ENCODE measurements at places on chromosomes 11 and 22. TPM values are rescaled to one million over a fixed set of nuclear protein-coding genes. Genes with fewer than 3 reads are reported as not detected.

Gene ASCL3
- total RNA-seq: not detected

DNA sequence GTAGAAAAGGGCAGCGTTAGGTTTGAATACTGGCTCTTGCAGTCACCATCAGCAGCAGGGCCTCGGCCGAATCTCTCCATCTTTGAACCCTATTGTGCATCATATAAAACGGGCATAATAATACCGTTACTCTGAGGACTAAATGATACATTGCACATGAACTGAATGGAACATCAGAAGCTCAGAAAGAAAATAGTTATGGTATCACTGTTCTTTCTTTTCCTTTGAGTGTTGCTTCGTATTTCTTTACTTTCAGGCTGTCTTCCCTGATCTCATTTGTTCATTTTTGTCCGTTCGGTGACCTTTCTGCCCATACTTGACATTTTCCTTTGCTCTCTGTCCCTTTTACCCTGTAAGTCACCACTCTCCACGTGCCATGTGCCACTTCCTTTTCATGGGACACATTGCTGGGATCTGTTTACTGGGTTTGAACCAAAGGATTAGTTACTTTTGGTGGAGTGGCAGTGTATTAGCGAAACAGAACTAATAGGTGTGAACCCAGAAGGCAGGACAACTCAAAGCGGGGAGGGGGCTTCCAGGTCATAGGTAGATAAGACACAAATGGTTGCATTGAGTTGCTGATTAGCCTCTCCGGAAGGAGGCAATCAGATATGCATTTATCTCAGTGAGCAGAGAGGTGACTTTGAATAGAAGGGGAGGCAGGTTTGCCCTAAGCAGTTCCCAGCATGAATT, 717 bp upstream of the ZNF202 start:
- DNase-seq: peak; percentile 33

Gene NXPE2
- not detected for total RNA-seq

Gene IFITM2
- 474 TPM for total RNA-seq

DNA sequence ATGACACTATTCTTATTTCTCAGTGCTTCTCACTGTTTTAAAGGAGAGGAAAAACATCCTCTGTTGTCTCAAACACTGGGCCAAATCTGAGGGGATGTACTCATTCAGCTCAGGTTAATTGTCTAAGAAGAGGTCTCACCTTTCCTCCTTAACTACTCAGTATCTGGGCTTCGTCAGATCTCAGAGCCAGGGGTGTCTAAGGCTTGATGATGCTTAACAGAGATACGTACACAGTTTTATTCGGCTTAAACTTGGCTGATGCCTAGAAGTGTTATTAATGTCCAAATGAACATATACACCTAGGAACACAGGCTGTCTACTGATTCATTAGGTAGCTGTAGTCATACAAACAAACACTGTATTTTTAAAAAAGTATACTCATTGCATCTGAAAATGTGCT, 85.8 kb downstream of the UVRAG start:
- DNase-seq: no peak

DNA sequence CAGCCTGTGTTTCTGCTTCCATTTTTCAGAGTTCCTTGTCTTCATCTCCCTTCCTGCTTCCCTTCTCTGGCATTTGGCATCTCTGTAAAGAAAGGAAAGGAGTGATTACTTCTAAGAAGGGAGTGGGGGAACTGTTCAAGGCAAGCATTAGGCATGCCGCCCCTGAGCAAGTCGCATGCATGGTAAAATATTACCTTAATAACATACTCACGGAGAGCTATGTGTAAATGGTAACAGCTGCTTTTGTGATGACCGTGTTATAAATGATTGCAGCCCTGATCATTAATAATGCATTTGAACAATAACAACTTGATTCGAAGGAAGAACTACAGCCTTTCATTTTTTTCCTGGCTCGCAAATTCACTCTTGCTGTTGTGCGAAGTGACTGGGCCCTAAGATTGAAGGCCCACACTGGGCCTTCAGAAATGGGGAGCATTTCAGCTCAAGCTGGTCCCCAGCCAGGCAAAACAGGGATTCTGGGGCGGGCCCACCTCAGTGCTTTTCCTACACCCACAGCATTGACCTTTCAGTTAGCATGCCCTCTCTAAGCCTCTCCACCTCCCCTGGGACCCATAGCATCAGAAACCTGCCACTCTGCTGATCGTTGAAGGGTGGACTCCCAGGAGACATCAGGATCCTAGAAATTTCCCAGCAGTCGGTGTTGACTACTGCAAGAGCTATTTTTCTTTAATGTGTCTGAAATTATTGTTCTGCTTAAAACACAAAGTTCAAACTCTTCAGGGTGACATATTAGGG, 263.0 kb upstream of the CADM1 start:
- DNase-seq: no peak

GRCh38 chr22:26399289-26399688, 29.8 kb upstream of the ASPHD2 start:
- DNase-seq: no peak

DNA sequence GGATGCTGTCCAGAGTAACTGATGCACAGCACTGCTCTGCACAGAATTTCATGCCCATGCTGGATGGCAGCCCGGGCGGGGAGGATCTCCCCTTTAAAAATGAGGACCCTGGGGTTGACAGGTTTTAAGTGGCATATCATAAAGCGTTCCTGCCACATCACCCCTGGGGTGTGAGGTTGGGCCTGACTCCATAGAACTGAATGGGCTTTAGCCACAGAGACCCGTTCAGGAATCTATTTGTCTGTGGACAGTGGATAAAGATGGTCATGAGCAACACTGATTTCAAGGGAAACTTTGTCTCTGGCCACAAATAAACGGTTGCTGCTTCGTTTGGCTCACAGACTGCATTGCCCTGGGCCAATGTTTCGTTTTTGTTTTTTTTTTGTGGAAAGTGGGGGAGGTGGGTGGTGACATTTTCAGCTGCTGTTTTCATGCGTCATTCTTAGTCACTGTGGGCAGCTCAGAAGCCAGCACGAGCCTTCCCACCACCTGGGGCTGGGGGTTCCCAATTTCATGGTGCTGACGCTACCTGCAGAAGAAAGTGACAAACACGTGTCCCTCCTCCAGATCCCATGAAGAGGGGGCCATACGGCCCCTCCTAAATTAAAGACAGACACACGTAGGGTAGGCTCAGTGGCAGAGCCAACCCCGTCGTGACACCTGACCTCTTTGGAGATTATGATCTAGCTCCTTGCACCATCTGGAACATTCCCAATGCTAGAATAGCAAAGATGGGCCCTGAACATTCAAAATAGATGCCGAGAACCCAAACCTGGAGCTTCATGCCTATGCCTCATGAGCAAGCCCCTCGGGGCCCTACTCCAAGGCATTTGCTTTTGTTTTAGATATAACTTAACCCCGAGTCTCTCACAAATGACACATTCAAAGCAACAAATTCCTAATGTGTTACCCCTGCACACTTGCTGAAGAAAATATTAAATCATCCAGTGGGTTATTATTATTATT, 54.8 kb upstream of the PHF21B start:
- peak; percentile 86 for DNase-seq

Data from activated CD4-positive, alpha-beta T cell treated with anti-CD3 and anti-CD28 coated beads for 36 hours (primary cell).